HCT116 (cell line): ENCODE measurements at places on chromosomes 6 and 20. TPM values are rescaled to one million over a fixed set of nuclear protein-coding genes. Genes with fewer than 3 reads are reported as not detected.

DNA sequence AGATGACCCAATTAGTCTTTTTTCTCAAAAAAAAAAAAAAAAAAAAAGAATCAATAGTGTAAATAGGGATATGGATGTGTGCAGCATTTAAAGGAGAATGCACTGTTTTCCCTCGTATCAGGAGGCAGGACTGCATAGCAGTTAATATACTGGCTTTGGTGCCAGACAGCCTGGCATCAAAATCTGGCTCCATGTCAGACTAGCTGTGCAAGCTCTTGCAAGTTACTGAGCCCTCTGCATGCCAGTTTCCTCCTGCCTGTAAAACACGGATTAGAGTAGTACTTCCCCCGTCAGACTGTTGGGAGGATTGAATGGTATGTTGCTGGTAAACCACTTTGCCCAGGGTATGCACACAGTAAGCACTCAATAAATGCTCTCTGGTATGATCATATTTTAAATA is 594.2 kb upstream of the CHD6 start:
- no peak for DNase-seq
- H3K27ac ChIP-seq = no peak overlapping the region
- H3K4me1 ChIP-seq = no peaks in the 10 kb centered on the region
- H3K4me3 ChIP-seq = no peak overlapping the region
- H3K36me3 ChIP-seq = no peaks in the 10 kb centered on the region

GRCh38 chr6:155473741-155474140 is 18.1 kb upstream of the NOX3 start:
- no peak for DNase-seq
- H3K36me3 ChIP-seq = no peaks in the 10 kb centered on the region
- no peak overlapping the region for H3K4me3 ChIP-seq
- H3K4me1 ChIP-seq = no peaks in the 10 kb centered on the region

DNA sequence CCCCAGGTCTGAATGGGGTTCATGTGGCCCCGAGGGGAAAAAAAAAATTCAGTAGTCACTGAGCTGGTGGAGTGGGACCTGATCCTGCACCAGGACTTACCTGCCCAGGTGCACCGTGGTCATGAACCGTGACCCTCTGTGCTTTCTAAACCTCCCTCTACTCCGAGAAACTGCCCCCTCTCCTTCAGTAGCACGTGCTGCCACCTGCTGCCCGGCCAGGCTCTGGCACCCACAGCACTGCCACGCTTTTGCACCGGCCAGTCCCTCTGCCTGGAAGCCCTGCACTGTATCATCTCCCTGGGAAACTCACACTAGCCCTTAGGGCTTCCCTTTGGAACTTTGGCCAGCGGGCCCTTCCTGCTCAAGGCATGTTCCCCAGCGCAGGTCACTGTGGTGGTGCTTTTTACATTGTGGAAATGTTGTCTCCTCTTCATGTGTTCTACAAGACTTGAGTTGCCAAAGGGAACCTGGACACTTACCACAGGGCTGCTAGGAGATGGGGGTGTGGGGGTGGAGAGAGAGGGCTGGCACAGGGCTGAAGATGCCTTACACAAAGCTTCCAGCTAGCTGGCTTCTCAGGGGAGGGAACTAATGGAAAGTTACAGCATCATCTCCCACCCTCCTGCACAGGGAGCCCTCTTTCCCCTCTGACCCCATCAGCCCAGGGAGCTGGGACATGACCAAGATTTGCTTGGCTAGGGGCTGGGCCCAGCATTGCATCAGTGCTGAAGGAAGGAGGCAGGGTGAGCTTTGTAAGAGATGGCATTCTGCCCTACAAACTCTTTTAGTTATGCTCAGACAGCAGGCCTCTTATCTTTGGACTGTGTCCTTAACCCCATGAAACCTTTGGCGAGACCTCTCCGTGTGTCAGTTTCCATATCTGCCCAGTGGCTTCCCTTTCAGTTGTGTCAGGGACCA is 2.5 kb upstream of the PTPRT start:
- no peak overlapping the region for H3K27ac ChIP-seq
- no peaks in the 10 kb centered on the region for H3K4me1 ChIP-seq
- no peaks in the 10 kb centered on the region for H3K27me3 ChIP-seq
- H3K36me3 ChIP-seq = no peaks in the 10 kb centered on the region
- DNase-seq = no peak

DNA sequence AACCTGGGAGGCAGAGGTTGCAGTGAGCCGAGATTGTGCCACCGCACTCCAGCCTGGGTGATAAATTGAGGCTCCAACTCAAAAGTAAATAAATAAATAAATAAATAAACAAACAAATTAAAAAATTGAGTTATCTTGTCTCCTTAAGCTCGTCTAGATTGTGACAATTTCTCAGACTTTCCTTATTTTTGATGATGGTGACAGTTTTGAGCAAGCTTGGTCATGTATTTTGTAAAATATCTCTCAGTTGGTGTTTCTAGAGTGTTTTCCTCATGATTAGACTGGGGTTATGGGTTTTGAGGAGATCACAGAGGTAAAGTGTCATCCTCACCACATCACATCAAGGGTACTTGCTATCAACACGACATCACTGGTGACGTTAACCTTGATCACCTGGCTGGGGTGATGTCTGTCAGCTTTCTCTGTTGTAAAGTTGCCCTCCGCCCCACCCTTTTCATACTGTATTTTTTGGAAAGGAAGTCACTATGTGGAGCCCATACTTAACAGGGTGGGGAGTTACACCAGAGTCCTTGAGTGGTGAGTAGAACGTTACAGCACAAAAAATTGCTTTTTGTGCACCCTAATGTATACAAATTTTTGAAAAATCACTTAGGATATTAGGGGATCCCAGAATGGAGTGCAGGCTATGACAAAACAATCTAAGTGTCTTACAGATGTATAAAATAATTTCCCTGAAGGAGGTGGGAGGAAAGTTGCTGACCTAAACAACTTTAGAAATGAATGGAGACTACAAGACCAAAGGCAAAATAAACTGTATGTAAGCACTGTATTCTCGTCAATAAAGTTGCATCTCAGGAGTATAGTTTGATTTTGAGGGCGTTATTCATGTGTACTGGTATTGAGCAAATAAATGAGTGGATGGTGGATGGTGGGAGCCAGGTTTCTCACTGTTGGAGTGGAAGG is 116.4 kb upstream of the SGK1 start:
- H3K4me1 ChIP-seq = no peaks in the 10 kb centered on the region
- H3K27me3 ChIP-seq = no peaks in the 10 kb centered on the region
- H3K4me3 ChIP-seq = no peak overlapping the region
- DNase-seq = no peak
- no peak overlapping the region for H3K27ac ChIP-seq
- H3K36me3 ChIP-seq = no peaks in the 10 kb centered on the region

DNA sequence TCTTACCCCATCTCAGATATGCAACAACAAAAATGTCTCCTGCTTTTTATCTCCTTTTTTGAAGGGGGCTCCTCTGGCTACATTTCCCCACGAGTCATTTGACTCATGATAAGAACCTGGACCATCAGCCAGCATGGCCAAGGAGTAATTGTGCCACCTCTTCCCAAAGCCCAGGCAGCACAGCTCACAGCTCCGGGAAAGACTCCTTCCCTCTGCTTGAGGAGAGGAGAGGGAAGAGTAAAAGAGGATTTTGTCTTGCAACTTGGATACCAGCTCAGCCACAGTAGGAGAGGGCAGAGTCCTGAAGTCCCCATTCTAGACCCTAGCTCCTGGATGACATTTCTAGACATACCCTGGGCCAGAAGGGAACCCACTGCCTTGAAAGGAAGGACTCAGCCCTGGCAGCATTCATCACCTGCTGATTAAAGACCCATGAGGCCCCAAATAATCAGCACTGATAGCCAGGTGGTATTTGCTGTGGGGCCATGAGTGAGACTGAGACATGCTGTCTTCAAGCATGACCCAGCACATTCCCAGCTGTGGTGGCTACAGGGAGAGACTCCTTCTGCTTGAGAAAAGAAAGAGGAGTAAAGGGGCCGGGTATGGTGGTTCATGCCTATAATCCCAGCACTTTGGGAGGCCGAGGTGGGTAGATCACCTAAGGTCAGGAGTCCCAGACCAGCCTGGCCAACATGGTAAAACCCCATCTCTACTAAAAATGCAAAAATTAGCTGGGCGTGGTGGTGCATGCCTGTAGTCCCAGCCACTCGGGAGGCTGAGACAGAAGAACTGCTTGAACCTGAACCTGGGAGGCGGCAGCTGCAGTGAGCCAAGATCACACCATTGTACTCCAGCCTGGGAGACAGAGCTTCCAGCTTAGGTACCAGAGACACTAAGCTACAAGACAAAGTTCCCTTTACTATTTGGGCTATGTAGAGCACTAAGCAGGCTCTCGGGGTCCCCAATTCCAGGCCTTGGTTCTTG is 28.1 kb downstream of the NCOA6 start:
- no peak for DNase-seq
- no peaks in the 10 kb centered on the region for H3K36me3 ChIP-seq
- no peak overlapping the region for H3K4me3 ChIP-seq

DNA sequence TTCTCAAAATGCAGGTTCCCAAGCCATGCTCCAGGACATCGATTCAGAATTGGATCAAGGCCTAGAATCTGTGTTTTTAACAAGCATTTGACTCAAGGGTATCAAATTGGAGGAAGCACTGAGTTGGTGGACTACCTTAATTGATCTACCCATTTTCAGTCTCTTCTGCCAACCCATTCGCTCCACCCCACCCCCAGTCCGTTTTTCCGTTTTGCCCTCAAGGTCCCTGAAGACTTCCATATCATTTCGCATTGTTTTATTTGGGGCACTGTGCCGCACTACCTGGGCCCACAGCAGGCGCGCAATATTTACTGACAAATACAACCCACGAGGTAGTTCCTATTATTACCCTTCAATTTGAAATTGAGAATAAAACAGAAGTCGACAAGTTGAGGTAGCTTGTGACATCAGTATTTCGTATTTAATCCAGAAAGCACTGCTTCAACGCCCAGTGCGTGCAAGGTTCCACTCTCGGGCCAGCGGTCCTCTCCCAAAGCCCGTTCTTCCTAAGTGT is 557 bp upstream of the DHX35 start:
- H3K4me1 ChIP-seq = peaks cover 7% of the 10 kb centered on the region
- peak overlapping the region; percentile 93 for H3K27ac ChIP-seq
- peak overlapping the region; percentile 78 for H3K4me3 ChIP-seq

DNA sequence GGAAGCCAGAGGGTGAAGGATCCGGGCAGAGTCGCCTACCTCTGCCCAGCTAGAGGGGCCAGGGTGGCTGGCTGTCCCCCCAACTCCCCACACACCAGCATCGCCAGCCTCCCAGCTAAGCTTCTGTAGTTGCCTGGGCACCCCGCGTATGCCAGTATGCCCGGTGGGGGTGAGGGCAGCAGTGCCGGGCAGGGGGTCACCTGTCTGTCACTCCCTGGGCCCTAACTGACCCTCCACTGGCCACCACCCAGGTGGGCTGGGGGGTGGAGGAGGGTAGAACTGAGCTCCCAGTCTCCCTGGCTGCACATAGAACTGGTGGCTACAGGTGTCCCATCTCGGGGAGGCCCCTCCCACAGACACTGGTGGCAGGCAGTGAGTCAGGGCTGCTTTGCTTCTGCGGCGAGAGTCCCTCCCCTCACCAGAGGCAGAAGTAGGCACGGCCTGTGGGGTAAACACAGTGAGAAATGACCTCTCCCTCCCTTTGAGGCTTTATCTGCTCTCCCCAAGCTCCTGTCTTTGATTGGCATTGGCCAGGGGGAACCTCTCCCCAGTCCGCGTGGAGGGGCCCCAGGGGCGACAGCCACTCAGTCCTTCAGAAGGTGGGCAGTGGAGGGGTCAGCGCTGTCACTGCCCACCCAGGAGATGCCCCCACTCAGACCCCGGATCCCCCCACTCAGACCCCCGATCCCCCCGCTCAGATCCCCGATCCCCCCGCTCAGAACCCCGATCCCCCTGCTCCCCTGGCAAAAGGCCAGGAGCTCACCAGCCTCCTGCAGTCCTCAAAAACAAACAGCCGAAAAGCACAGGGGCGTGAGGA is 2.5 kb downstream of the NTSR1 start:
- H3K27ac ChIP-seq = peak overlapping the region; percentile 100
- H3K36me3 ChIP-seq = peaks cover 17% of the 10 kb centered on the region
- peak overlapping the region; percentile 99 for H3K4me3 ChIP-seq
- H3K4me1 ChIP-seq = peaks cover 78% of the 10 kb centered on the region
- no peak for DNase-seq

Gene C20orf141
- total RNA-seq = not detected

Gene PGC
- total RNA-seq = 1.2 TPM

- no peak for DNase-seq
- no peak overlapping the region for H3K4me3 ChIP-seq
- H3K36me3 ChIP-seq = no peaks in the 10 kb centered on the region
- no peaks in the 10 kb centered on the region for H3K27me3 ChIP-seq
- peaks cover 9% of the 10 kb centered on the region for H3K4me1 ChIP-seq
- H3K27ac ChIP-seq = no peak overlapping the region
These were observed 292.6 kb upstream of the MARCKS start for GRCh38 chr6:113564371-113565171.

Gene RALY
- total RNA-seq = 119 TPM

Gene TTLL9
- not detected for total RNA-seq

GRCh38 chr6:23081701-23082100 is 512.3 kb downstream of the HDGFL1 start:
- H3K4me3 ChIP-seq = no peak overlapping the region
- H3K4me1 ChIP-seq = no peaks in the 10 kb centered on the region
- DNase-seq = no peak
- no peaks in the 10 kb centered on the region for H3K27me3 ChIP-seq
- H3K27ac ChIP-seq = no peak overlapping the region

Gene OR2W1
- total RNA-seq = not detected

Gene HS3ST5
- total RNA-seq = not detected

- no peaks in the 10 kb centered on the region for H3K4me1 ChIP-seq
- no peak for DNase-seq
- H3K36me3 ChIP-seq = no peaks in the 10 kb centered on the region
- H3K27me3 ChIP-seq = no peaks in the 10 kb centered on the region
- no peak overlapping the region for H3K4me3 ChIP-seq
- no peak overlapping the region for H3K27ac ChIP-seq
These were observed 346.8 kb upstream of the CNR1 start for GRCh38 chr6:88512951-88513350.

DNA sequence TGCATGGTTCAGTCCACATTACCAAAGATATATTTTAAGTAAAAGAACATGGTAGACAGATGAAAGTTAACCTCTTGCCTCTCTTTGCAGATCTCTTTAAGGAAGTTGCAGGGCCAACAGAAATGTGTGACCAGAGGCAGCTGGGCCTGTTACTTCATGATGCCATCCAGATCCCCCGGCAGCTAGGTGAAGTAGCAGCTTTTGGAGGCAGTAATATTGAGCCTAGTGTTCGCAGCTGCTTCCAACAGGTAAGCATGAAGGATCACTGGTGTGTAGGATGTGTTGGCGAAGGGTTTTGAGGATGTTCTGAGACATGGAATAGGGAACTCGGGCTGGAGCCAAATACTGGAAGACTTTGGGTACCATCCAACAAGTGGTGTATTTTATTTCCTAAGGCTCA is 508.6 kb downstream of the UTRN start:
- H3K4me3 ChIP-seq = no peak overlapping the region
- H3K36me3 ChIP-seq = no peaks in the 10 kb centered on the region
- peaks cover 18% of the 10 kb centered on the region for H3K4me1 ChIP-seq
- no peak for DNase-seq
- no peaks in the 10 kb centered on the region for H3K27me3 ChIP-seq

Gene RRAGD
- total RNA-seq = 15.9 TPM
